Stomach (tissue), 19 donors: ENCODE measurements at places on chromosomes 3 and 15. TPM values are rescaled to one million over a fixed set of nuclear protein-coding genes. Genes with fewer than 3 reads are reported as not detected.

DNA sequence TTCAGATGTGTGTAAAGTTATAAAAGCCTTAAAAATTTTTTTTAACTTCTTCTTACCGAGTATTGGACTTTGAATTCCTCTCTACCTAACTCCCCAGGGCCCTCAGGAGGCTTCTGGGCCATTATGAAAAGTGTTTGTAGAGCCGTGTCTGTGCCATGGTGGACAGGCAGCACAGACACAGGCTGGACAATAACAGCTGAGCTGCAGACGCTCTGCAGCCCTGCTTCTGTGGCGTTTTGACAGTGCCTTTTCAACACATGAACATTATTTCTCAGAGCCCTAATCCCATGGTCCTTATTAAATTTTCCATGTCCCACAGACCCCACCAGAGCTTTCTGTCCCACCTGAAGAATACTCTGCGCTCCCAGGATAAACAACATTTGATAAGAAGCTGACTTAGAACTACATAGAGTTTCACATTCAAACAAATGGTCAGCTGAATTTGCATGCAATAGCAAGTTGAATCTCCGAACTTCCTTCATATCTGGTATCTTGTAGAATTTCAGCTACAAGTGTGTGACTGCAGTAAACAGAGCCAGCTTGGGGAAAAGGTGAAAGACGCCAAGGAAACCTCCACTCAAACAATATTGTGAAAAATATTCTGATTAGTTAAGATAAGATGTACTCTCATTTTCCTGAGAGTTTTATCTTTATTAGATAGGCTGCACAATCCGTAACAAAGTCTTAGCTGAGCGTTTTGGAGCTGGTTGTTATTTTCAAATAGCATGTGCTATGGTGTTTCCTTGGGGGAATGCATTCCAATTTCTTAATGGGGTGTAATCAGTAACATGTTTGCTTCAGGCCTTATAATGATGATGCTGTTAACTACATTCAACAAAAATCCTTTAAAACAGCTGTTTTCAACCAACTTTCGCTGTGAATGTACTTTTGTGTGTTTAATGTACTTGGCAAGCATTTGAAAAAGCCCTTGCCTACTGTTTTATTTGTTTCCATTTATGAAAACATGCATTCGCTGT lies 378.2 kb downstream of the MECOM start:
- peak overlapping the region; percentile 77 for H3K27ac ChIP-seq
- DNase-seq, result no peak
- no peak overlapping the region for H3K4me3 ChIP-seq
- H3K36me3 ChIP-seq, result no peaks in the 10 kb centered on the region

DNA sequence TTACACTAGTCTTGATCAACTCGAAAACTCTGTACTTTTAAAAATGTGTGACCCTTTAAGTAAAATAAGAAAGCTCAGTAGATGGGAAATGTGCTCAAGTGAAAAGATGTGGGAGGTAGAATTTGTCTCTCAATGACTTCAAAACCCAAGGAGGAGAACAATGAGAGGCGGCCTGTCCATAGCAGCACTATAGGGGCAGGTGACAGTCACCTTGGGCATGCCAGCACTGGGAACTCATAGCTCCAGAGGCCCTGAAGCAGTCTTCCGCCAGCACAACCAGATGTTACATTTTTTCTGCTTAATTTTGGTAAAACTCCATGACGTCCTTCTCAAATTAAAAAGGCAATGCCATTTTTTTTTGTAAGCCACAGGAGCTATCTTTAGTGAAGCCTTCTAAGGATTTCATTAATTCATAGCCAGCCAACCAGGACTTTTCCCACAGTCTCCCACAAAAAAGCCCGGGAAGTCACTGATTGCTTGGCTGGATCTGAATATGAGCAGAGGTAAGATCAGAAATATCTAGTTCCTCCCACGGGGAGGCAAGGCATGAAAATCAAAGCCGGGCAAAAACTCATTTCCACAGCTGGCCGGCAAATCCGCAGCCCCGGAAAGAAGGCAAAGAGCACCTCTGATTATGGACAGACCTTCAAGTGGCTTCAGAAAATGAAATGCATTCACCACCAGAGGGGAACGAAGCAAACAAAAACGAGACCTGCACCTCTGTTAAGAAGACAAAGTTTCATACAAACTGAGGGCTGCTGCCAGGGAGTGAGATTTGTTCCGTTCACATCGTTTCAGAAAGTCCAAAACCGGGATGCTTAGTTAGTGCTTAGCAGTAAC lies 10.5 kb downstream of the IL17RD start:
- DNase-seq, result no peak
- no peak overlapping the region for H3K27ac ChIP-seq
- no peak overlapping the region for H3K4me3 ChIP-seq
- H3K27me3 ChIP-seq, result no peaks in the 10 kb centered on the region

GRCh38 chr3:88712552-88712951 lies 394.9 kb upstream of the EPHA3 start:
- H3K27ac ChIP-seq, result no peak overlapping the region
- DNase-seq, result no peak
- no peaks in the 10 kb centered on the region for H3K4me1 ChIP-seq
- no peak overlapping the region for H3K4me3 ChIP-seq
- H3K36me3 ChIP-seq, result no peaks in the 10 kb centered on the region

Gene IQCF5
- not detected for total RNA-seq

Gene P2RY14
- total RNA-seq, result 16.1 TPM

Gene ONECUT1
- total RNA-seq, result not detected

DNA sequence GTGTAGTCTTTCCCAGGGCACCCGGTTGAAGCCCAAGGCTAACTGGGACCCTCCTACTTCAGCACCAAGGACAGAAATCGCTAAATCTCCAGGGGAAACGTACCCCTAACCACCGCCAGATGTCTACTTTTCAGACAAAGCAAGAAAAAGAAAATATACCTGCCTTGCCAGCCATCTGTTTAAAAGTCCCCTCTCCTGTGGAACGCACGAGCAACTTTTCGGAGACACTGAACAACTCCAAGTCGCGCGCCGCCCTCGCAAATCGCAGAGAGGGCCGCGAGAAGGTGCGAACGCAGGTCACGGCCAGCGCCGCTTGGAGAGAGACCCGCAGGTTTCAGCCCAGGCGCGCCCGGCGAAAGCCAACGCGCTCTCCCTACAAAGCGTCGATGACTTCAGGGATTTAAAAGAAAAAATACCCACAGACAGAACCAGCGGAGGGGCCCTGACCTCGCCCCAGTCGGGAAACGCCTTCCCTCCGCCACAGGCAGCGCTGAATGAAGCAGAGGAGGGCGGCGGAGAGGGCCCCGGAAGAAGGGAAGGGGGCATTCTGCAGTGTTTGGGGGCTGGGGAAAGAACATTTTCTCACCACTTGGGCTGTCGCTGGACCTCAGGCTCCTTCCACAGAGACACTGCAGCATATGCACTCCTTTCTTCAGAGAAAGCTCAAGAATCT lies 213.1 kb downstream of the FGF12 start:
- H3K4me1 ChIP-seq, result peaks cover 21% of the 10 kb centered on the region
- peak; percentile 72 for DNase-seq
- H3K27ac ChIP-seq, result no peak overlapping the region
- no peaks in the 10 kb centered on the region for H3K36me3 ChIP-seq

DNA sequence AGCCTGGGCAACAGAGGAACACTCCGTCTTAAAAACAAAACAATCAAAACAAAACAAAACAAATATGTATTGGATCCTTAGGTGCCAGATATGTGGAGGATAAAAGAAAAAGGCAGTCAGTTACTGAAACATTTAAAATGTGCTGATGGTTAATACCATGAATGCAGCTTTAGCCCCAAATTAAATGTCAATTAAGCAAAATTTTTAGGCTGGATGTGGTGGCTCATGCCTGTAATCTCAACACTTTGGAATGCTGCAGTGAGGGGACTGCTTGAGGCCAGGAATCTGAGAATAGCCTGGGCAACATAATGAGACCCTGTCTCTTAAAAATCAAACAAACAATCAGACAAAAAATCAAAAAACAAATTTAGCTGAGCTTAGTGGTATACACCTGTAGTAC lies 8.5 kb upstream of the CHMP2B start:
- H3K27me3 ChIP-seq, result no peaks in the 10 kb centered on the region
- no peaks in the 10 kb centered on the region for H3K36me3 ChIP-seq
- DNase-seq, result no peak
- no peak overlapping the region for H3K27ac ChIP-seq
- no peaks in the 10 kb centered on the region for H3K4me1 ChIP-seq

- H3K27me3 ChIP-seq, result no peaks in the 10 kb centered on the region
- no peak overlapping the region for H3K27ac ChIP-seq
- no peaks in the 10 kb centered on the region for H3K36me3 ChIP-seq
- H3K4me1 ChIP-seq, result peaks cover 5% of the 10 kb centered on the region
- DNase-seq, result no peak
These were observed 406.0 kb downstream of the ZBTB20 start for GRCh38 chr3:114741066-114741465.

GRCh38 chr3:195195321-195196209 lies 75.4 kb downstream of the XXYLT1 start:
- H3K4me3 ChIP-seq, result no peak overlapping the region
- no peaks in the 10 kb centered on the region for H3K27me3 ChIP-seq
- H3K36me3 ChIP-seq, result no peaks in the 10 kb centered on the region
- H3K27ac ChIP-seq, result peak overlapping the region; percentile 46
- H3K4me1 ChIP-seq, result peaks cover 10% of the 10 kb centered on the region

GRCh38 chr3:141127344-141128125 lies 76.4 kb downstream of the SPSB4 start:
- no peaks in the 10 kb centered on the region for H3K36me3 ChIP-seq
- H3K27me3 ChIP-seq, result peaks cover 4% of the 10 kb centered on the region
- no peak overlapping the region for H3K27ac ChIP-seq
- no peaks in the 10 kb centered on the region for H3K4me1 ChIP-seq

DNA sequence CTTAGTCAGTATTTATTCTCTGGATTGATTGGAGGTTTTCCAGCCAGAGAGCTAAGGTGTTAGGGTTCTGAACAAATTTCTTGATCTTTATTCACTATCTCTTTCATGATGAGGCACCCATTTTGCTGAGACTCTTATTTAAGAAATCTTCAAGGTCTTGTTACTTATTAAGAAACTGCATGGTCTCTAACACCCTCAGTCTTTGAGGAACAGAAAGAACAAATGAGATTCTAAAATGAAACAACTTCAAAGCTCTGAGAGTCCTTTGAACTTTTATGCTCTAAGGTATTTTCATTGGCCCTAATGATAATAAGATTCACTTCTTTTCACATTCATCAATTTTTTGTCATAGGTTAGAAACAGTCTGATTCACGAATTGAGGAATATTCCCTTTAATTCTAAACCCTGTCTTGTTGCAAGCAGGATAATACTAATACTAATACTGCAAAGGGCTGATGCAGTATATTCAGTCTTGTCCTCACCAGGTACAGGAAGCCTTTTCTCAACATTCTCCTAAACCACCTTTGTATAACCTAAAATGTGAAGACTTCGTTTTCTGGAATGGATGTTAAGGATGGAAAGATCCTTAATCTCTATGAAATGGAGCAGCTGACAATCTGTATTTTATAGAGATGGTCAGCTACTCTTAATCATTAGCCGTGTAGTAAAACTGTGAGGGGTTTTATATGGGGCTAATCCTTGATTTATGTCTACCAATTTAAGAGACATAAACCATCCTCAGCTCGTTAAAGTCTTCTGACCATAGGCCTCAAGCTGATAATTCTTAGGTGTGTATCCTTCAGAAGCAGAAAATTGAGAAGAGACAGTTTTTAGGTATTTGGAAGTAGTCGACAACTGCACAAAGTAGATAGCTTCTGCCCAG lies 198.3 kb downstream of the OTOL1 start:
- H3K36me3 ChIP-seq, result no peaks in the 10 kb centered on the region
- DNase-seq, result no peak
- H3K27ac ChIP-seq, result no peak overlapping the region
- H3K27me3 ChIP-seq, result no peaks in the 10 kb centered on the region
- no peak overlapping the region for H3K4me3 ChIP-seq

DNA sequence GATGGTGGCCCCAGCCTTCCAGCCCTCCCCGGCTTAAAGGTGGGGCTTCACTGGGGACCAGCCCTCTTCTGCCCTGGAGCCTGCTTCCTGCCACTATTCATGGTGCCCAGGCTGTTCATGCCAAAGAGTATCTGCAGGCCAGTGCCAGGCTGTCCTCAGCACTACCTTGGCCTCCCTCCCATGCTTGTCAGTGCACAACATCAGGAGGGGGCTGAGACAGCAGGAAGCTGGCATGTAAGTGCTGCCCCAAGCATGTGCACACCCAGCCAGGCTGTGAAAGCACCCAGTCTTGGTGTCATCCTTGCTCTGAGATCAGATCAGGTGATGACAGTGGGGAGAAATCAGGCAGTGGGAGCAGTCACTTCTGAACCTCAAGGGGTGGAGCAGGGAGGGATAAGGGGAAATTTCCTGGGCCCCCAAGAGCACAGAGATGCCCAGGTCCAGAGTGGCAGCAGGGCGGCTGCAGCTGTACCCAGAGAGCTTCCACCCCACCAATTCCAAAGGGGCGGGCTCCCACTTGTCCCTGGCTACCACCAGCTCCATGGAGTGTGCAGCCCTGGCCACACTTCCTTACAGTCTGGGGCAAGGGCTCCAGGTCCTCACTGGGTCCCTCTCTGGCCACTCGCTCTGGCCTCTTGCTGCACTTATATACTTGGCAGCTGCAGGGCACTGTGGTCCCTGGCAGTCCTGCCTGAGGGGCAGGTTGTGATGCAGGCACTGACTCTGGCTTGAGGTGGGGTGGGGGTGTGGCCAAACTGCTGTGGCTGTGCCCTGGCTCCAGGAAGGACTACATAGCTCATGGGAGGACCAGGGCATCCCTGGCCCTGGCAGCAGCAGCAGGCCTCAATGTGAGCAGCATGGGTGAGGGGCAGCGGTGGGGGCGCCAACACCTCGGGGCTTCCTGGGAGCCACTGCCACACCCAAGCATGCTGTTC lies 91.4 kb upstream of the TNFSF10 start:
- peaks cover 4% of the 10 kb centered on the region for H3K4me1 ChIP-seq
- no peak overlapping the region for H3K4me3 ChIP-seq
- no peaks in the 10 kb centered on the region for H3K36me3 ChIP-seq
- no peak for DNase-seq
- no peak overlapping the region for H3K27ac ChIP-seq

Gene STRIT1
- total RNA-seq, result not detected

Gene SLC51B
- not detected for total RNA-seq

Gene LMOD3
- 0.18 TPM for total RNA-seq

- H3K36me3 ChIP-seq, result no peaks in the 10 kb centered on the region
- H3K4me1 ChIP-seq, result no peaks in the 10 kb centered on the region
- H3K27ac ChIP-seq, result no peak overlapping the region
- no peaks in the 10 kb centered on the region for H3K27me3 ChIP-seq
- DNase-seq, result no peak
- H3K4me3 ChIP-seq, result no peak overlapping the region
These were observed 84.9 kb downstream of the THBS1 start for GRCh38 chr15:39665629-39666250.

- peaks cover 11% of the 10 kb centered on the region for H3K4me1 ChIP-seq
- H3K36me3 ChIP-seq, result no peaks in the 10 kb centered on the region
- DNase-seq, result no peak
- H3K4me3 ChIP-seq, result no peak overlapping the region
- no peak overlapping the region for H3K27ac ChIP-seq
These were observed 7.4 kb upstream of the ANPEP start for GRCh38 chr15:89822026-89822425.

- H3K4me3 ChIP-seq, result no peak overlapping the region
- H3K36me3 ChIP-seq, result peaks cover 20% of the 10 kb centered on the region
- no peak overlapping the region for H3K27ac ChIP-seq
- no peak for DNase-seq
- H3K4me1 ChIP-seq, result no peaks in the 10 kb centered on the region
These were observed 27.8 kb downstream of the YEATS2 start for GRCh38 chr3:183725387-183725786.
